ENCODE measurements at places on chromosomes 16 and 17. TPM values are rescaled to one million over a fixed set of nuclear protein-coding genes. Genes with fewer than 3 reads are reported as not detected.

The TPPP3 gene
- under 0.01 TPM for total RNA-seq

The CRYBA1 gene
- not detected for total RNA-seq

DNA sequence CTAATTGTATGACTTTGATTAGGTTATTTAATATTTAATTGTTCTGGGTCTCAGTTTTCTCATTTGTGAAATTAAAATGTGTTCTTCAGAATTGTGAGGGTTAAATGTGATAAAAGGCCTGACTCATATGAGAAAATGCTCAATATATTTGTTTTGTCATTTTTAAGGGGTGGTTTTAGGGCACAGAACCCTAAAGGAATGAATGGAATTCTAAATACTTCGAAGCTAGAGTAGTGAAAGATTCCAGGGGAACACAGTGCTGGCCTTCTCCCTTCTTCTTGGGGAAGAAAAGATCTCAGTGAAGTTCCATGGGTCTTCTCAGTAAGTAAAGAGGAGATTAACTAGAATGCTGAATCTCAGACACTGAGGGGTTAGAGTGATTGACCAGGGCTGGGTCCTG, 3.9 kb upstream of the SMPD3 start:
- no peak for DNase-seq

GRCh38 chr16:707062-707538, 1.5 kb upstream of the FBXL16 start:
- DNase-seq, result no peak

- DNase-seq, result no peak
Measured at GRCh38 chr16:1778200-1779179, 3.9 kb downstream of the SPSB3 start.

GRCh38 chr17:9287306-9287705, 266.0 kb downstream of the NTN1 start:
- no peak for DNase-seq

DNA sequence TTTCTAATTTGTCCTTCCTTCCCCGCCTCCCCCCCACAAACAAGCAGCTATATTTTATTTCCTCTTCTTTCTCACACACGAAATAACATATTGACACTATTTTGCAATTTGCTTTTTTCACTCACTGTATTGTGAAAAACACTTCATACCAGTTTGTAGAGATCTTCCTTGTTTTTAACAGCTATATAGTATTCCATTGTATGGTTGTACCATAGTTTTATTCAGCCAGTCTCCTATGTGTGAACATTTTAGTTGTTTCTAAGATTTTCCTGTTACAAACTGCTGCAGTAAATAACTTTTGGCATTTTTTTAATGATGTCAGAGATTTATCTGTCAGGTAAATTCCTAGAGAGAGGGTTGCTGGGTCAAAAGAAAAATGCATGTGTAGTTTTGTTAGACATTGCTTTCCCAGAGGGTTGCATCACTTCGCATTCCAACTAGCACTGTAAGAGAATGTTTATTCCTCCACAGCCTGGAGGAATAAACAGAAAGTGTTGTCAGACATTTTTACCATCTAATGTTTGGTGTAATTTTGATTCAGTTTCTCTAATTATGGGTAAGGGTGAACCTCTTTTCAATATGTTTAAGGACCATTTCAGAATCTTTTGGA, 101.2 kb downstream of the MRTFB start:
- DNase-seq, result no peak

GRCh38 chr16:56270828-56271227, 79.5 kb downstream of the GNAO1 start:
- no peak for DNase-seq

DNA sequence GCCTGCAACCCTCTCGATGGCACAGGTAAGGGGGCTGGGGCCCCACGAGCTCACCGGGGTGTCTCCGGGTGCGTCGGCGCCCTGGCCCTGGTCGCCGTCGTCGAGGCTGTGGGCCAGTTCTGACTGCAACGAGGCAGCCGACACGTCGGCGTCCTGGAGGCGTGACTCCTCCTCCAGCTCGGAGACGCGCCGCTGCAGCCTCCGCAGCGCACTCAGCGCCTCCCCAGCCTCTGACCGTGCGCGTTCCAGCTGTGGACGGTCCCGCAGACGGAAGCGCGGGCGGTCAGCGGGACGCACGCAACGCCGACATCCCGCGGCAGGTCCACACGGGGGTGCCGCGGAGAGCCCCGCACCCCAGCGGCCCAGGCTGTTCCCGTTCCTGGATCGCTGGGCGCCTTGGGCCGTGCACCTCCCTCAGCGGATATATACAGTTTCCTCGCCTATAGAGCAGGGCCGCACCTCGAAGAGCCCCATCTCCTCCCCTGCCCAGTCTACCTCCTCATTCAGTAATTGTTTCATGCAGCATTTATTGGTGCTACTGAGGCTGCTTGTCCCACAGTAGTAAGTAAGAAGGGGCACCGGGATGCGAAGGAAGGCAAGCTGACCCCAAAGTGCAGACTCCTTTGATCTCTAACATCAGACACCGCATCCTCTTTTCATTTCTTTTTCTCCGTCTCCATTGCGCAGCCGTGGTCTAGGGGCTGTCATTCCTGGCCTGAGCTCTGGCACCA, 5.8 kb downstream of the THOC6 start:
- DNase-seq, result no peak
